ENCODE measurements at places on chromosomes 11 and 22.
A peak's percentile ranks its signal among the peaks of the same experiment; 100 is the strongest.

DNA sequence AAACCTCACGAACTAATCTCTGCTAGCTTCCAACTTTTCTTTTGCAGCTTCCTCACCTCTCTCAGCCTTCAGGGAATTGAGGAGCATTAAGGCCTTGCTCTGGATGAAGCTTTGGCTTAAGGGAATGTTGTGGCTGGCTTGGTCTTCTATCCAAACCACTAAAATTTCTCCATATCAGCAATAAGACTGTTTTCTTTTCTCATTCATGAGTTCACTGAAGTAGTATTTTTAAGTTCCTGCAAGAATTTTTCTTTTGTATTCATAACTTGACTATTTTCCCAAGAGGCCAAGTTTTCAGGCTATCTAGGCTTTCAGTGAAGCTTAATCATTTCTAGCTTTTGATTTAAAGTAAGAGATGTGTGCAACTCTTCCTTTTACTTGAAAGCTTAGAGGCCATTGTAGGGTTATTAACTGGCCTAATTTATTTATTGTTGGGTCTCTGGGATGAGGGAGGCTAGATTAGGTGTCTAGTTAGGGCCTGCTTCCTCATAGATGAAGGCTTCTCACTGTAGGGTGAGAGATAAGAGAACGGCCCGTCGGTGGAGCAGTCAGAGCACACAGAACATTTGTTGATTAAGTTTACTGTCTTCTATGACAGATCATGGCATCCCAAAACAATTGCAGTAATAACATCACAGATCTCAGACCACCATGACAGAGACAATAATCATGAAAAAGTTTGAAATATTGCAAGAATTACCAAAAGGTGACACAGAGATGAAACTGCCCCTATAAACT lies 33.2 kb downstream of the CSF2RB start:
- peak; percentile 45 for DNase-seq

- peak; percentile 50 for DNase-seq
These were observed 382 bp downstream of the C11orf54 start for GRCh38 chr11:93741882-93742226.

DNA sequence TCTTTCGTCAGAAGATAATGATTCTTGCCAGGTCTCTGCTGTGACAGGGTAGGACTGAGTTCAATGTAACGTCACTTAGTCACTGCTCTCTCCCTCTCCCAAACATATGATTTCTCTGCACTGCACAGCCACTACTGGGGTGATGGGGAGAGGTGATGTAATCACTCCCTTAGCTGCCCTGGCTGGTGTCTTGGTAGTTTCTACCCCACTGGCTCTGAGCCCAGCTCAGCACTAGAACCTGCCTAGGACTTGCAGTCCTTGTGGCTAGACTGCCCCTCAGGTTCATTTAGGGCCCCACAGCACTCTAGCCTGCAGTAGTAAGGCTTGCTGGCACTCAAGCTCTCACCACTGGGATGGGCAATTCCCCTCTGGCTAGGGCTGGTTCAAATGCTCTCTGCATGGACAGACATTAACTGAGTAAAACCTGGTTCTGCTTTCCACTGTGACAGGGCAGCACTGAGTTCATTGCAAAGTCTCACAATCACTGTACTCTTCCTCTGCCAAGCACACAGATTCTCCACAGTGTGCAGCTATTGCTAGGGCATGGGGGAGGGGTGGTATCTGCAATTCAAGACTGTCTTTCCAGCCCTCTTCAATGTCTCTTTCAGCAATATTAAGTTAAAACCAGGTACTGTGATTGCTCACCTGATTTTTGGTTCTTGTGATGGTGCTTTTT lies 571.4 kb upstream of the FAT3 start:
- DNase-seq = no peak

DNA sequence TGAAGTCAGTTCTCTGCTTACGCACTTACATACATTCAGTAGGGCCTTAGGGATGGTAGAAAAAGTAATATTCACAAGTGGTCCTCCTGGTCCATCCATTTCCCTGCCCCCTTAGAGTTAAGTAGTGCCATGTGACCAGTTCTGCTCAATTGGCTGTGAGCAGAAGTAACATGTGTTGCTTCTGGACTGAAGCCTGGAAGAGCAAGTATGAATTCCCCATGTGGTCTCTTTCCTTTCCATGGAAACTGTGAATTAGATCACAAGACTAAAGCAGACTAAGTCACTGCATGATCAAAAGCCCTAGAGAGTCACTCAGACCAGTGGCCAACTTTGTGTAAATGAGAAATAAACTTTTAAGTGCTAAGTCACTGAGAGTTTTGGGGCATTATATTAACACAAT lies 341.7 kb upstream of the CADM1 start:
- no peak for DNase-seq
